ENCODE measurements at places on chromosomes 4 and X.

DNA sequence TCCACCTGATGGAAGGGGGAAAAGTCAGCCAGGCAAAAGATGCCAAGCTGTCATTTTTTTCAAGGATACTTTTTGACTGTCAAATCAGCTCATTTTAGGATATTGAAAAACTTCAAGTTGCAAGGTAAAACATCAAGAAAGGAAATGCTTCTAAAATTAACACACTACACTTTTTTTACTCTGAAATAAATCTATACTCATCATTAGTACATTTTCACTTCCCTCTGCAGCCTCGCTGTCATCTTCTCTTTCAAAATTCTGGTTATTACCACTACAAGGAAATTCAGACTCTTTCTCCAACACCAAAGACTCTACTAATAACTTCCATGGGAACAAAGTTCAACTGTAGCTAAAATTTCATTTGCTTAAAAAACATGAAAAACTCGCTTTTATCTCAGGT lies 41.6 kb downstream of the APBB2 start:
- no peak for DNase-seq

DNA sequence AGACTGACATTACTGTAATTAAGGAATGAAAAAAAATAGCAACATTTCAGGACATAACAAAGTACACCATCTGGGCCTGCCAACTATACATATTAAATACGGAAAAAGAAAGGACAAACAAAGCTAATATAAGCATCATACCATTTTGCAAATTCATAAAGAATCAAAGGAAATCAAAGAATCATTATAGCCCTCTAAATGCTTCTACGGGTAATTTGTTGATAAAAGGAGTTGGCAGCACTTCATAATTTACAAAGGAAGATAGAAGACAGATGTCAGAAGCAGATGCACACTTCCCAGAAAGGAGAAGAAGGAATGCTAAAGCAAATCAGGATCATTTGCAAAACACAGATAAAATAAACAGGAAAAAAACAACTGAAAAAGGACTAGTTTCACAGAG lies 1757.3 kb downstream of the PCDH7 start:
- no peak for DNase-seq

GRCh38 chr4:170001745-170002267 lies 24.4 kb downstream of the MFAP3L start:
- DNase-seq: no peak

DNA sequence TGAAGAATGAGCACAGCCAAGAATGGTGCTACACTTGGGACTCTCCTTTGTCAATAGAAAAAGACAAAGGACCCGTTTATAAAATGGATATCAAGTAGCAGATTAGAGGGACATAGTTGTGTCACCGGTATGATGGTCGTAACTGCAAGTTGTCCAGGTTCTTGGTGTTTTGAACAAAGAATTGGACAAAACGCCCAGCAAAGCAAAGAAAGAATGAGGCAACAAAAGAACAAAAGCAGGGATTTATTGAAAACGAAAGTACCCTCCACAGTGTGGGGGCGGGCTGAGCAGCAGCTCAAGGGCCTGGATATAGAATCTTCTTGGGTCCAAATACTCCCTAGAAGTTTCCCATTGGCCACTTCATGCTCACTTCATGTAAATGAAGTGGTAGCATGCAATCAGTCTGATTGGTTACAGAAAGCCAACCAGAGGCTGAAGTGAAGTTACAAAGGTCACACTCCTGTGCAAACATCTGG lies 54.7 kb downstream of the SHROOM3 start:
- no peak for DNase-seq

- DNase-seq: no peak
Observed at GRCh38 chr4:89379511-89380044, 72.0 kb upstream of the GPRIN3 start.

- DNase-seq: no peak
Observed at GRCh38 chr4:73979407-73979957, 2.3 kb downstream of the PF4 start.

GRCh38 chr4:78347527-78347926 lies 204.0 kb upstream of the ANXA3 start:
- no peak for DNase-seq

- DNase-seq: no peak
Observed at GRCh38 chr4:151865312-151865711, 104.5 kb upstream of the GATB start.

DNA sequence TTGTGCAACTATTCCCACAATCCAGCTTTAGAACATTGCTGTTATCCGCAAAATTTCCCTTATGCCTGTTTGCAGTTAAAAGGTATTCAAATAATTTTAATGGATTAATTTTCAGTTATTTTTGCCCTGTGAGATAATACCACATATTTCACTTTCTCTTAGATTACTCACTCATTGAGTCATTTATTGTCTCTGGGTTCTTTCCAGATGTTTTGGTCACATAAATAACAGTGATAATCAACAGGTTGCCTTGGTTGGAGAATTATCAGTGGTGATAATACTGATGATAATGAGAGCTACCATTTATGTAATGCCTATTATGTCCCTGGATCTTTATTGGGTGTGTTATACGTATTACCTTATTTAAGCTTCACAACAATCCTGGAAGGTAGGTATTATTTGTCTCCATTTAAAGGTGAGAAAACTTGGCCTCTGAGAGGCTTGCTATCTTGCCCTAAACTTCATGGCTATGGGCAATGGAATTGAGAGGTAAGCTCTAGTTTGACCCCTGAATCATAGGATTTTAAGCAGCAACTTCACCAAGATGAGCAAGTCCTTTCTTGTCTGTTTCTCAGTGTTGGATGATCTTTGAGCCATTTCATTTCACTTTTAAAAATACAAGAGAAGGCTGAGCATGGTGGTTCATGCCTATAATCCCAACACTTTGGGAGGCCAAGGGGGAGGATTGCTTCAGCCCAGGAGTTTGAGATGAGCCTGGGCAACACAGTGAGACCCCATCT lies 87.4 kb downstream of the KIT start:
- DNase-seq: no peak

GRCh38 chr4:68748181-68748991 lies 67.4 kb upstream of the UGT2B10 start:
- DNase-seq: no peak

DNA sequence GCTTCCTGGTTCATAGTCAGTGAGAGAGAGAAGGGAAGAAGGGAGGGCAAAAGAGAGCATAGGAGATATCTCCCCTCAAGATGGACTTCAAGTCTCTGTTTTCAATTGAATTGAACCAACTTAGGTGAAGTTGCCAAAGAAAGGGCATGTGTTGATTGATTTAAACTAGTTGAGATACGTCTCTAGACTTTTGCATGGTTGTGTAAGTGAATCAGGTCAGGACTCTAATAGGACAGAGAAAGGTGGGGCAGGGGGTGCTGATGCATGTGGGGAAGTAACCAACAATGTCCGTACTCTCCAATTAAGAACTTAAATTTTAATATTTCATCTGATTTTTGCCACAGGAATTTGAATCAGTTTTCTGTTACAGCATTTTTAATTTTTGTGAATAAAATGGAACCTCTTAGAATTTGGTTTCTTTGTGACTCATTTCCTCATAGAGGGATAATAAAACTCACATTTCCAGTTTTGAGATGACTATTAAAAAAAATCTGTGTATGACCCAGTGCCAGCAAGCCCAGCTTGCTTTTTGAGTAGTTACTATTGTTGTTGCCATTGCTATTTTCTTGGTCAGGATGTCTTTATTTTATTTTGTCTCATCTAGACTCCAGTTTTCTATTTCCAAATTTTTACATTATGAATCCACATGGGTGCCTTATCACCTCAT lies 37.3 kb downstream of the SLIT2 start:
- no peak for DNase-seq

- no peak for DNase-seq
Observed at GRCh38 chr4:64417974-64418373, 8.7 kb upstream of the TECRL start.

DNA sequence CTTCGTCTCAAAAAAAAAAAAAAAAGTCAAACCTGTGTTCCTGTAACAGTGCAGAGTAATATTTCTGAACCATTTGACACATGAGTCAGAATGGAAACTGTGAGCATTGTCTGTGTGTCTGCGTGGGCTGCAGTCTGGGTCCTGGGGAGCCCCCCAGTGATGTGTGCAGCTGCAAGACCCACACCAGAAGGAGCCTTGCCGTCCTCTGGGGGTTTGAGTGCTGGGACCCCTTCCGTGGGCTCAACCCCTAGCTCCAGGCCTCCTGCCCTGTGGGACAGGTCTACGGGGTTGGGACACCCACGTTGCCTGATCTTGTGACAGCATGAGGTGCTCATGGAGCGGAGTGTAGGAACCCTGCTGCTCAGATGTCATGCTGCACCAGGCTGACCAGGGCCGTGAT lies 43.7 kb downstream of the DDX3X start:
- DNase-seq: peak; percentile 20

- peak; percentile 74 for DNase-seq
Observed at GRCh38 chr4:4334798-4335520, 44.9 kb downstream of the ZBTB49 start.

All from activated CD4-positive, alpha-beta T cell treated with anti-CD3 and anti-CD28 coated beads, Interleukin-2, amount 50 U/mL, for 16 hours (primary cell).